ENCODE measurements at places on chromosomes 2 and 18.

- DNase-seq: no peak
Measured at GRCh38 chr2:226578373-226578772, 221.2 kb downstream of the IRS1 start.

GRCh38 chr2:30248791-30249190 is 17.5 kb downstream of the LBH start:
- no peak for DNase-seq

DNA sequence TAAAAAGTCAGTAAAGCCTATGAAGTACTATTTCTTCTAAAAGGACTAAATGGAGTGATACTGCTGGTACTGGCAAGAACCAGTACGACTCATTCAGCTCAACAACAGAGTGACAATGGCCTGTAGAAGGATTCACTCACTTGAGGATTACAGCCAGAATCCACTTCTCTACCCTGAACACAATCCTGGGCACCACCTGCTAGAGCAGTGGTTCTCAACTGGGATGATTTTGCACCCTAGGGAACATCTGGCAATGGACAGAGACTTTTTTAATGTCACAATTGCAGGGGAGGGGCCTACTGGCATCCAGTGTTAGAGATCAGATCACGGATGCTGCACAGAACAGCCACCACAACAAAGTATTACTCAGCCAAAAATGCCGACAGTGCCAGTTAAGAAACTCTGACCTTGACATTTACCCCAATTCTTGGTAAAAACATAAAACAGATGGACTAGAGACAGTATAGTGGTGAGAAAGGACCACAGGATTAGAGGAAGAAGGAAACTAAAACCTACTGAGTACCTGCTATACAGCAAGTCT is 5.0 kb downstream of the SPIRE1 start:
- DNase-seq: no peak

DNA sequence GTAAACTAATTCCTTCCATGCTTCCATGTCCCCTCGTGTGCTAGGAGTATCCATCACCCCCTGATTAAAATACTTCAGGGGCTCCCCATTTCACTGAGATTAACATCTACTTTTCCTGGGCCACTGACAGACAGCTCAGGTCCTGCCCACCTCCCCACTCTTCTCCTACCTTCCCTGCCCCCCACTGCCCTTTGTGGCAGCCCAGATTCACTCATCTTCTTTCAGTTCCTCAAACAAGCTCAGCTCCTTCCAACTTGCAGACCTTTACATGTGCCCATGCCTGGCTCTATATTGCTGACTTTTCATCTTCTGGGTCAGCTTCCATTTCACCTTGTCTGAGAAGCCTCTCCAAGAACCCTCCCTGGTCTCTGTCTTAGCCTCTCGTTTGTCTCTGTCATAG is 12.0 kb downstream of the RUFY4 start:
- DNase-seq: no peak

DNA sequence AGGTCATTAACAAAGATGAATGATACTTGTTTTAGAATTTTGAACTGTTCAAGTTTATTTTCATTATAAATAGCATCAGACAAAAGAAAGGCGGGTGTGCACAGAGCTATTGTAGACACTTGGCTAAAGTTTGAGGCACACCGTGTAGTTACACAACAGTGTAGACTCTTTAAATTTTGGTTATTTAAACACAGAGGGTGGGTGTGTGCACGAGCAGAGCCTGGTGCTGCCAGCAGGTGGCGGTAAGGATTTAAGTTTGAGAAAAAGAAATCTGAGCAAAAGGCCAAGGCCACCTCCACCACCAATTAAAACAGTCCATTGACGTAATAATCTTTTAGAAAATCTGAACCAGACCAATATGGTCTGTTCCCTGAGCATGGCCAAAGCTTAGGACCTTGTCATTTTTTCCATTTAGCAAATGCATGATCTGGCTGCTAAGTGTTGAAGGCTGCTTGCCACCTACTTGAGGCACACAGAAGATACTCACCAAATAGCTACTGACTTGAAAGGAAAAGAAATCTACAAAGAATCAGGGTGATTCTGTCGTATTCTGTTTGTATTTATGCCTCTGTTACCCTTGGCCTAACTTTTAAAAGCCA is 14.3 kb downstream of the COPS7B start:
- DNase-seq: no peak

GRCh38 chr18:50424877-50425690 is 50.2 kb downstream of the SKA1 start:
- DNase-seq: no peak

DNA sequence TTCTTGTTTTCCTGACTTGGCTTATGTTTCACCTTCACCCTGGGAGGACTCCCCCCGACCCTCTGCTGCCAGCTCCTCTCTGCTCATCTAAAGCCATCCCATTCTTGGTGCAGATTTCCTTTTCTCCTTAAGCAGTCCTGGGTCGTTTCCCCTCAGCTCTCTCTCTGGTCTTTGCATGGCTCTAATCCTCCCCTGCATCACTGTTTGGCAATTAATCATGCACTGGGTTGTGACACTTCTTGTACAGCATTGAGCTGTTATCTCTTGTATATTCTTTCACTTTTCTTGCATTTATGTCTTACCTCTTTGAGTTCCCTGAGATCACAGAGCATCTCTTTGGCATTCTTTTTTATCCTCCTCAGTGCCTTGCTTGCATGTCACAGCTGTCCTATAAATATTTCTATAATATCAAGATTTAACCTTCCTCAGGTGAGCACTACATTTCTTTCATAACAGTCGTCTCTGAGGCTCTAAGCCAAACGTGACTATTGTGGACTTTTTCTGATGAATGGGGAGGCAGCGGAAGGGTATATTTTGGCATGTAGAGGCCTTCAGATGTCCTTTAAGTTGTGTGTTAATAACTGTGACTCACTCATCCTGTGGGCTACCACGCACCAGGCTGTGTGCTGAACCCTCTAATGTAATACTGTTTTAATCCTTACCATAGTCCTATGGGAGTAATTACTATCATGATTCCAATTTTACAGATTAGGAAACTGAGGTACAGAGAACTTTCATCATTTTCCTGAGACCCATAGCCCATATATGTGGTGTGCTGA is 507.5 kb downstream of the SLC4A3 start:
- no peak for DNase-seq

DNA sequence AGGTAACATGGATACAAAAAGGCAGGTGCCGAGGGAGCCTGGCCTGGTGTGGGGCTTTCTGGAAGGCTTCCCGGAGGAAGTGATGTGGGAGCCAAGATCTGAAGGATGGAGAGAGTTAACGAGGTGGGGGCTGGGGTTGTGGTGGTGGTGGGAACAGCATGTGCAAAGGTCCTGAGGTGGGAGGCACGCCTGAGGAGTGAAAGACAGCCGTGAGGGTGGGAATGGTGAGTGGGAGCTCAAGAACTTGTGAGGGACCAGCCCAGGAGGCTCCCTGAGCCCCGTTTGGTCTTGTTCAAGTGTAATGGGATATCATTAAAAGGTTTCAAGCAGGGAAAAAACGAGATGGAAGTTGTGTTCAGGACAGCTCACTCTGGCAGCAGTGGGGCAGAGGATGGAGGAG is 35.2 kb downstream of the TRPM8 start:
- DNase-seq: no peak

GRCh38 chr2:26335231-26335630 is 10.7 kb upstream of the SELENOI start:
- DNase-seq: no peak

GRCh38 chr2:1069847-1070246 is 119.2 kb downstream of the SNTG2 start:
- DNase-seq: no peak

- no peak for DNase-seq
Measured at GRCh38 chr18:2909431-2910140, 62.8 kb downstream of the EMILIN2 start.

DNA sequence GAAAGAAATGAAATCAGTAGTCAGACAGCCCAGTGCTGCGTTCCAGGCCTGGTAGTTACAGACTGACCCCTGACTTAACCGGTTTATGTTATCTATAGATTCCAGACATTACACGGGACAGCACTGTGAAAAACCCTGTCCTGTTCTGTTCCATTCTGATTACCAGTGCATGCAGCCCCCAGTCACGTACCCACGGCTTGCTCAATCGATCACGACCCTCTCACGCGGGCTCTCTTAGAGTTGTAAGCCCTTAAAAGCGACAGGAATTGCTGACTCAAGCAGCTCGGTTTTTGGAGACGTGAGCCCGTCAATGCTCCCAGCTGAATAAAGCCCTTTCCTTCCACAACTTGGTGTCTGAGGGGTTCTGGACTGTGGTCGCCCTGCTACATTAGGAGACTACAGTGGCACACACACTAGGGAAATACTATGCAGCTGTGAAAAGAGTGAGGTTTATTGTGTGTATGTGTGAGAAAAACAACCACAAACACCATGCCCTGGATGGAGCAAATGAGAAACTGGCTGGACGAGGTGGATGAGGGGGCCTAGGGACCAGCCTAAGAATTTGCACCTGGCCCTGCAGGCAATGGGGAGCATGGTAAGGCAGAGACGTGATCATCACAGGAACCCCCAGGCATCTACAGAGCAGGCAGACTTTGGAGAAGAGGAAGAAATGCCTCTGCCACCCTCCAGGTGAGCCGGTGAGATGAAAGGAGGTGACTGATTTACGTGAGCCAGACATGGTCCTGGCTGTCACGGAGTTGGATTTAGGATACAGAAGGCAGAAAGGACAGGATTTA is 49.1 kb upstream of the SEMA4C start:
- no peak for DNase-seq

- no peak for DNase-seq
Measured at GRCh38 chr18:11866764-11867163, 15.6 kb downstream of the CHMP1B start.

- no peak for DNase-seq
Measured at GRCh38 chr18:43830947-43831346, 553.7 kb upstream of the SYT4 start.

- no peak for DNase-seq
Measured at GRCh38 chr2:4898706-4899105, 793.5 kb upstream of the SOX11 start.

- peak; percentile 32 for DNase-seq
Measured at GRCh38 chr2:44805401-44806235, 135.9 kb upstream of the SIX3 start.

GRCh38 chr18:9737472-9738121 is 29.5 kb downstream of the RAB31 start:
- DNase-seq: peak; percentile 4

DNA sequence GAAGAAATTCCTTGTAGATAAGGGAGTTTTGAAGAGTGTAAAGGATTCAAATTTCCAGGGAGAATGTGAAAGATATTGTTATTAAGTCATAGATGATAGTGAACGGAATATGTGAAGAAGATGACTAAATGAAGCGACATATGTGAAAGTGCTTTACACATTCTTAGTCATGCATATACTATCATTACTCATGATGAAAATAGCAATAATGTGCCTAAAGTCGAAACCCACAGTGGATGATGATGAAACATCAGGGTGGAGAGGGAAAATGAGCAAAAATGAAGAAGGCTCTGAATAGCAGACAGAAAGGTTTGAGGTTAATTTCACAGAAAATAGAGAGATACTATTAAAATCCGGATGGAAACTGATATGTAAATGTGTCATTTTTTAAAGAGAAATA is 1237.1 kb downstream of the LRP1B start:
- no peak for DNase-seq

GRCh38 chr2:15588329-15588919 is 3.2 kb upstream of the DDX1 start:
- DNase-seq: no peak

DNA sequence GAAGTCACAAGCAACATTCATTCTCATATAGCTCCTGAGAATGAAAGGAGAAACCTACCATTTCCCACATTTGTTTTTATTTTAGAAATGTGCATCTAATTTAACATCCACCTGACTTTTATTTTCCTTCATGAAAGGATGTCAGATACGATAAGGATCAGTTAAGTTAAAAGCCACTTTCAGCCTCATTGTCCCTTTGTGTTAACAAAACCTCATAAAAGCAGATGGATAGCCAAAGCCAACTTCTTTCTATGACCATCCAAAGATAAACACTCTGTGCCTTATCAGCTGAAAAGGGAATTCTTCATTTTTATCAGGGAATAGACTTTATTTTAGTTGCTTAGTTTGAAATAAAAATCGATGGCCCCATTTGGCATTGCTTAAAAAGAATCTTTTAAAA is 25.7 kb upstream of the RIT2 start:
- no peak for DNase-seq

DNA sequence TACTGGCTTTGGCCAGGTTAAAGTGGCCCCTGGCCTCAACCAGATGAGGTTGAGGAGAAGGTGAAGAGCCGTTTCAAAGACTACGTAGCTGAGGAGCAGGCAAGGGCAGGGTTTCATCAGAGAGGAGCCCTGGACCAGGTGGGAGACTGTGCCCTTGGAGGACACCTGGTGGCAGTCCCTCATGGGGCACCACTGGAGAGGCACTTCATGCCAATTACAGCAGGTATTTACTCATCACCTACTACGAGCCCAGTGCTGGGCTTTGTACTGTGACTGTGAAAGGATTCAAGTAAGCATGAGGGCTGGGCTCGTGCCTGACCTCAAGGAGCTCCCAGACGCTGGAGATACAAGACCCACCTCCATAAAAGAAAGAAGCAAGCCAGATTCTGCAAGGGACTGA is 37.6 kb downstream of the SMAD7 start:
- no peak for DNase-seq

GRCh38 chr18:4842287-4842686 is 354.8 kb downstream of the AKAIN1 start:
- DNase-seq: no peak

DNA sequence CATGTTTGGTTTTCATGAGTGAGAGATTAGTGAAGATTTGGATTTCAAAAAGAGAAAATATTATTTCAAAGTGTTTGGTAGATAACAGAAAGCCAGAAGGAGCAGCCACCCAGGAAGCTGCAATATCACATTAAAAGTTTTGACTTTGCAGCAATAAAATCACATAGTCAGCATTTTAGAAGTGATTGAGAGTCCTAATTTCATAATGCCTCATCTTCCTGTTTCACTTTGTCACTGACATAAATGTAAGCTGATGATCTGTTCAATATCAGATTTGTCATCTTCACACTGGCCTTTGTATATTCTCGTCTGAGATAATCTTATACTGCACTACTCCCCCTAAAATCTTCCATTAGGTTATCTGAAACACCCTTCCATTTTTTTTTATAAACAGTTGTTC is 690.5 kb downstream of the ADCYAP1 start:
- DNase-seq: no peak

DNA sequence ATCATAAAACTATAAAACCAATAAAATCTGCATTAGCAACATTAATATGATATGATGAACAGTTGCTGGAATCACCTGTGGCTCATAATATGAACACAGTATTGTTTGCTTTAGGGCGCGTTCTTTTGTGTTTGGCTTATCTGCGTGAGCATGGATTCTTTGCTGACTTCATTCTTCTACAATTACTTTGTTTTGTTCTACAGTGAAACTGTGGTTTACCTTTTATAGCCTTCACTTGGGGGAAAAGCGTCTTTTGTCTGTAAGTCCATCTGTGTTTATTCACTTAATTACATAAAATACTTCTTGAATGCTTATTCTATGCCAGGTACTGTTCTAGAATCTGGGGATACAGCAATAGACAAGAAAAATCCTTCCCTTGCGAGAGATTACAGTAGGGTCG is 74.0 kb upstream of the SEC11C start:
- no peak for DNase-seq

DNA sequence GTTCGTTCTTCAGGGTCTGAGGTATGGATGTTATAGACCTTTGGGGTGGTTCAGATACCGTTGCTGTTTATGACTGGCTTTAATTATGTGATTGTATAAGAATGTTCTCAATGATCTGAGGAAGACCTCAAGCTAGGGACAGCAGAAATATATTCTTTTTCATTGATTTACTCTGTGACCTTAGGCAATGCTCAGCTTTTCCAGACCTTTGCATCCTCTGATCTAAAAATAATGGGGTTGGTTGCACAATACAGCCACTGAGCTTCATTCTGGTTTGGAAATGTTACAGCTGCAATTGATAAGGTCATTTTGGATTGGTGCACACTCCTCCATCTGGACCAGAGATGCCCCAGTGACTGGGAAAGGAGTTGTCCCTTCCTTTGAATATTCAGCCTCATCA is 17.2 kb upstream of the CABYR start:
- no peak for DNase-seq

Measured in NCI-H1436 treated with DMSO at 0.1 percent for 48 hours (cell line).